WERI-Rb-1 (cell line): ENCODE measurements at places on chromosomes 5 and 9.

DNA sequence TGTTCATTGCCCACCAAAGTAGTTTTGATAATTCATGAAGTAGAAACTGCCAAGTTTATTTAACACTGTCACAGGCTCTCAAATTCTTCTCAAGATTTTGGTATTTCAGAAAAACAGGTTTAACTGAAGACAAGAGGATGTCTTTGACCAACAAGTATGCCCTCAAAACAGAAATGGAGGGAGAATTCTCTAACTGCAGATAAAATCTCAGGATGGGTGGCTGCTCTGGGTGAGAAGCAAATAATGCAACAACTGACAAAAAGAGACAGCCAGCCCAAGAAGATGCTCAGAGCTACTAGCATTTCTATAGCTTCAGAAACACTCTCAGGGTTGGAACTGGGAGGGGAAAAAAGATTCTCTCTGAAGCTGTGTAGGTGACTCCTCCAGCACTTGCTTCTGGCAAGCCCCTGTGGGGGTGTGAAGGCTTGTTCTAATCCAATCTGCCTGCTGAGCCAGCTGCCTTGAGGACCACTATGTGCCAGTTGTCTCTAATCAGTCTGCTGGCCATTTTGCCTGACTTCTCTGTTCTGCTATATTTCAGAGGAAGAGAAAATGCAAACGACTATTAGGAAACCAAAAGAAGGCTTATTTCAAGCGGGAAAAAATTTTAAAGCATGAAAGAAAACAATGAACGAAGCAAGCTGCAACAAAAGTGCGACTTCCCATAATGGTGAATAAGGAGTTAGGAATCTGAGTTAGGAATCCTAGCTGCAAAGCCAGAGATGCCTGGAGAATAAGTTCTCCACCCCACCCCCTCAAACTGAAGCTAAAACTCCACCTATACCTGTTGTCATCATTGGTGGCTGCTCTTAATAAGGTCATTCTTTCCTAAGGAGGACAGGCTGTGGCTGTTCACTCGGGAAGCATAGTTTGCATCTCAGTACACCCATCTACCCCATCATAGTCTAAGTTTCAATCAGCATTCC is 147.5 kb downstream of the GNAQ start:
- peak; percentile 26 for DNase-seq

- no peak for DNase-seq
Measured at GRCh38 chr5:96014395-96014794, 52.7 kb upstream of the ELL2 start.

GRCh38 chr9:136858844-136859757 is 7.0 kb downstream of the MAMDC4 start:
- DNase-seq = no peak

- no peak for DNase-seq
Measured at GRCh38 chr9:71279151-71279739, 157.8 kb upstream of the TRPM3 start.

DNA sequence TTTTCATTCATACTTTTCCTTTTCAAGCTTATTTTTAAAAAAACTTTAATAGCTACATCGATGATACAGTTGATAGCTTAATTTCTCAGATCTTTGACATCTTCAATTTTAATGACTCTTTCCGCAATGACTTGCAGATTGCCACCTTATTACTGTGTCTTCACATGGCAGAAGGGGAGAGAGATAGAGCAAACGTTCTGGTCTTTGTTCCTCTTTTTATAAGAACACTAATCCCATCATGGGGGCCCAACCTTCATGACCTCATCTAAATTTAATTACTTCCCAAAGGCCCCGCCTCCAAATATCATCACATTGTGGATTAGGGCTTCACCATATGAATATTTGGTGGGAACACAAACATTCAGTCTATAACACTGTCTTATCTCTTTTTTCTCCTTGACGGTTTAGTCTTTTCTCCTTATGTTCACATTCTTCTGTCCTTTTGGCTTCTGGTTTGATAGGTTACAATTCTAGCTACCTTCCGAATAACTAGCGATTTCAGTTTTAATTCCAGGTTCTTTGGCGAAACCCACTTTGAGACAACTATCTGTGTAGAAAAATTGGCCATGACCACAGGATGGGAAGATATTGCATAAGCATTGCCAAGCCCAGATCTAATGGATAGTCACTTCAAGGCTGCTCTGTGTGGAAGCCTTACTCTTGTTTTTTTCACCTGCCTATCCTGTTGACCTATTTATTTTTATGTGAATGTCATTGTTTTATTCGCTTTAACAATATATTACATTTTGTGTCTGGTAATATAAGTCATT is 5.0 kb downstream of the ZNF189 start:
- DNase-seq = no peak

DNA sequence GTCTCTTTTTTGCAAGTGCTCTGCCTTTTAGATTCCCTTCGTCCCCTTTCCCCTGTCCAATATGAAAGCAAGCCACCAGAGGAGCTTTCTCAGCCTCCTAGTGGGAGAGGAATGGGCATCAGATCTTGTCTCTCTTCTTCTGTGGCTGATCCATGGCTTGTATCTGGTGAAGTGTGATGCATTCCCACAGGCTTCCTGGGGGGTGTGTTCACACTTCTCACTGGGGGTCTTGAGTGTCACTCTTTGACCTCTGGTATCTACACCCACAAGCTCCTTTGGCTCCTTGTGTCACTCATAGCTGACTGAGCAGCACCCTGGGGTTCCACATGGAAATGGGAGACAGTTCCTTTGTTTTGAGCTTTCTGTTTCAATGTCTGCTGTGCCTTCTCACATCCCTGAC is 411.5 kb downstream of the GADD45G start:
- DNase-seq = no peak

- DNase-seq = no peak
Measured at GRCh38 chr5:16913187-16914107, 22.6 kb downstream of the MYO10 start.

GRCh38 chr5:38330207-38330606 is 71.8 kb downstream of the EGFLAM start:
- DNase-seq = no peak

DNA sequence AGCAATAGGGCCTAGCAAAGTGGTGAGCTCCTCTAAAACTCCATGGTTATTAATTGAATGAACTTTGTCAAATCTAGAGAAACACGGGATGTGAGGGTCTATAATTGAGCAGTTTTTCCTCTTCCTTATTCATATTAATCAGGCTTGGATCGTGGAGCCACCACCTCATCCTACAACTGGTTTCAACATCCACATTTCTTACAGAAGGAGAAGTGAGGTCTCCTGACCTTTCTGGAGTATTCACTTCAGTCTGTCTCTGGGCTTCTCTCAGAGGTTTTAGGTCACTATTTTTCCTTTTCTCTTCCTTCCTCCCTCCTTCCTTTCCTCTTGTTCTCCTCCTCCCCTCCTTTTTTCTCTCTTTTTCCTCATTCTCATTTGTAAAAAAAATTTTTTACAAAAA is 177.3 kb upstream of the ACTBL2 start:
- DNase-seq = no peak

DNA sequence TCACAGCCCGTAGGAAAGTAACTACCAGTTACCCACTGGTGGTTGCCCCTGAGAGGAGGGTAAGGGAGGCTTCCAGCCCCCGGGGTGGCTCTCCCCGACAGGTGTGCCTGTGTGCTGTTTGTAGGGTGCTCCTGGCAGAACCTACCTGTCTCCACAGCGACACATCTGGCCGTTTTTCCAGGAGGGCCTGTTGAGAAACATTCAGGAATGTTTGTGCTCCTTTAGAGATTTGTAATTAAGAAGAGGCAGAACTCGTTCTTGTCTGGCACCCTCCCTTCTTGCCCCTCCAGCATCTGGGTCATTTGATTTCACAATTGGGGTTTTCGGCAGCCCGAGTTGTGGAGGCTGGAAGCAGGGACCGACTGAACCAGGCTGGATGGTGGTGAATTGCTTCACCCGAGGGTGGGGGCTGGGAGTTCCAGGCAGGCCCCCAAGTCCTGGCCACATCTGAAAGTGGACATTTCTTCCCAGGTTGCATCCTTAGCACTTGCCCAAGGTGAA is 74.2 kb downstream of the WWC1 start:
- no peak for DNase-seq

- peak; percentile 21 for DNase-seq
Measured at GRCh38 chr9:137296670-137297664, 5.1 kb downstream of the NRARP start.

GRCh38 chr5:81164476-81164875 is 68.6 kb upstream of the CKMT2 start:
- no peak for DNase-seq

DNA sequence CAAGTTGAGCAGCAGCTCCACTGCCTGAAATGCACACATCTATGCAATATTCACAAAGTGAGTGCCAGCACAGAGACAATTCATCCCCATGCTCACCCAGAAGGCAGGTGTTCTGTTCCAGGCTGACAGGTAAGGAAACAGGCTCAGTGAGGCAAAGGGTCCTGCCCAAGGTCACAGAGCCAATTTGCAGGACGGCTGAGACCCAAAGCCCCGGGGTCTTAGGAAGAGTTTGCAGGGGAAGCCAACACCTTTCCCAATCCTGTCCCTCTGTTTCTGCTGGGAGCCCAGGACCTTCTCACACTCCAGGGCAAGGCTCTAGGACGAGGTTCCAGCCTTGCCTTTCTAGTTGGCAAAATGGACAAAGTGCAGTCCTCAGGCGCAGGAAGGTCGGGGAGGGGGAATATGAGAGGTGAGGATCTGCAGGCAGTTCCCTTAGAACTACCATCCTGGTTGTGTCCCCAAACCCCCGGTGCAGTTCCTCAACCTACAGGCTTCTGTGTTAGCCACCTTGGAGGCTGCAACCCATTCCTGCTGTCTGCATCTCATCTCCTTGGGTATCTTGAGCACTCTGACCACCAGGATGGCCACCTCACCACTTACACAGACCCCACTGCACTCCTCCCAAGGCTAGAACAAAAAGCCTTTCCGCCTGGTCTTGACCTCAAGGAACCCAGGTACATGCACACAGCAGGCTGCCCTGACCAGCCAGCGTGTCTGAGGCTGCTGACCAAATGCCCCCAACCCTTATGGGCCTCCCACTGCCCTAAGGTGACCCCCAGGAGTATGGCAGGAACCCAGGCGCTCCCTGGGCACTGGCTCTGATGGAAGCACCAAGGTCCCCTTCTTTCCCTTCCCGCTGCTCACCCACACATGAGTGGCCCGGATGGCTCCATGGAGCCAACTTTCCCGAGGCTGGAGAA is 1.9 kb upstream of the BRD3 start:
- no peak for DNase-seq

GRCh38 chr5:95644351-95645042 is 2.1 kb upstream of the RFESD start:
- peak; percentile 48 for DNase-seq

- peak; percentile 62 for DNase-seq
Measured at GRCh38 chr9:111979561-111979960, 82.9 kb downstream of the UGCG start.

DNA sequence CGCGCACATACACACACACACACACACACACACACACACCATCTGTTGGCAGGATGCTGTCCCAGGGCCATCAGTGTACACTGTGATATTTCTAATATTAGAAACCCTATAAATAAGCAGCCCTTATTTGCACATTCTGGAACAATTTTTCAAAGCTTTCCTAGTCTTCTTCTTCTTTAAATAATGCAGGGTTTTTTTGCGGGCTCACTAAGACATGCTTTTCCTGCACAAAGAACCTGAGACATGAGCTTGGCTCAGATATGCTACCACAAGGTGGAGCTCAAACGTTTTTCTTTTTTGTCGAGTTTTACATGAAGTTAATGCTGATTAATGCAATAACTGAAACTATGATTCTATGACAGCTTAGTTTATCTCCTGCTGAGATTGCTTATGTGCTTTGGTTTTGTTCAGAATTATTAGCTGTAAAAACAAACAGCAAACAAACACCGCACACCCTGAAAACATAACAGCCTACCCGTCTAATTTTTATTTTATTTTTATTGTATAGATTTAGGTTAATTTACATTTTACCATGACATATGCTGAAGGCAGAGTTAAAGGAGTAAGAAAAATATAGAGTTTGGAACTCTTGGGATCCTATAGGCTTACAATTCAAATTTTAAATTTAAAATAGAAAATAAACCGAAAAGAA is 95.8 kb downstream of the ALDH1A1 start:
- peak; percentile 17 for DNase-seq
